DMS153 (cell line): ENCODE measurements at places on chromosomes 5 and 9.
A peak's percentile ranks its signal among the peaks of the same experiment; 100 is the strongest.

- no peak for DNase-seq
These were observed 224.9 kb downstream of the PCSK5 start for GRCh38 chr9:76115396-76115795.

DNA sequence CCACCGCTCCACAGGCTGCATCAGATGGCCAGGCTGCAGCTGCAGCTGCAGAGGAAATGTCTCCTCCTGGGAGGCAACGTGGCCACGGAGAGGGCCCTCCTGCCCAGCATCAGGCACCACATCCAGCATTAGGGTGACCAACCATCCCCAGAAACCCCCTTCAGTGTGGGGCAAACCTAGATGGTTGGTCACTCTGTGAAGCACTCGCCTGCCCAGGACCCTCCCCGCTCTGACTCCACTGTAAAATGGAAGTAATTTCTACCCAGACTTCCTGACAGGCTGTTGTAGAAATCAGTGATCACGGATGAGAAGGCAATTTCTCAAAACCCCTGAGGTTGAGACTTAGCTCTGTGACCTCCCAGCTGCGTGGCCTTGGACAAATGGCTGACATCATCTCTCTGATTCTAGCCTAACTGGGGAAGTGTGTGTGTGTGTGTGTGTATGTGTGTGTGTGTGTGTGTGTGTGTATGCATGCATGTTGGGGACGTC lies 31.6 kb downstream of the B4GALT1 start:
- no peak for DNase-seq

- no peak for DNase-seq
These were observed 73.4 kb upstream of the ATG10 start for GRCh38 chr5:81898403-81898802.

GRCh38 chr9:129183495-129184218 lies 5.6 kb upstream of the IER5L start:
- DNase-seq = no peak

DNA sequence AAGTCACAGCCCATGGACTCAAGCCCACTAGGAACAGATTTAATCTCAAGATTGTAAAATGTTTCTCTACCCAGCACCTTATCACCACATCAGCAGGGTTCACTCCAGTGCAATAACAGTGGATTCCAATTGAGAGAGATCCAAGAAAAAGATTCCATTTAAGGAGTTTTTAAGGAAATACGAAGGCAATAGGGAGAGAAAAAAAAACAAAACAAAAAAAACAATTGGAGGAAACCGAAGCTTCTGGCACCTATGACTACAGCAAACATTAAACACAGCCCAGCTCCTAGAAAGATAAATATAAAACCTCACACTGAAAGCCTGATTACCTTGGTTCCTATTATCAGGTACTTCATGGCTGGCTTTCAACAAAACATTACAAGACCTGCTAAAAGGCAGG lies 192.7 kb downstream of the DAB2IP start:
- DNase-seq = peak; percentile 70

- peak; percentile 60 for DNase-seq
These were observed 3.3 kb upstream of the MSMP start for GRCh38 chr9:35757226-35757891.

GRCh38 chr5:179313849-179314521 lies 31.3 kb downstream of the ADAMTS2 start:
- no peak for DNase-seq

DNA sequence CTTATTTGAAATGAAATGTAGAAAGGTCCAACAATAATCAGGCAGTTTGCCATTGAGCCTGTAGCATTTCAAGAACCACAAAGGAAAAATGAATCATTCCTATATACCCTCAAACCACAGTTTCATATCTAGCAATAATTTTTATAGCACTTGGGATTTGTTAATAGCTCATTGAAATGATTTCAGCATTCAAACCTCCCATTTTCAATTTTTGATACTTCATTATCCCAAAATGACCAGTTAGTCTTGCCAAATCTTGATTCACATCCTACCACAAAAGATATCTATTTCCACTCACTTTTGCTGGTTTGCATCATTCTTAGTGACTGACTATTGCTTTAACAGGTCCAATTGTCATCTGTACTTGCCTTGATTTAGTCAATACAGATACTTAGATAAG lies 790.1 kb downstream of the TLE1 start:
- no peak for DNase-seq

- DNase-seq = no peak
These were observed 1090.0 kb upstream of the ARRDC3 start for GRCh38 chr5:92472981-92473566.

GRCh38 chr5:174097486-174098185 lies 52.1 kb downstream of the NSG2 start:
- DNase-seq = no peak

DNA sequence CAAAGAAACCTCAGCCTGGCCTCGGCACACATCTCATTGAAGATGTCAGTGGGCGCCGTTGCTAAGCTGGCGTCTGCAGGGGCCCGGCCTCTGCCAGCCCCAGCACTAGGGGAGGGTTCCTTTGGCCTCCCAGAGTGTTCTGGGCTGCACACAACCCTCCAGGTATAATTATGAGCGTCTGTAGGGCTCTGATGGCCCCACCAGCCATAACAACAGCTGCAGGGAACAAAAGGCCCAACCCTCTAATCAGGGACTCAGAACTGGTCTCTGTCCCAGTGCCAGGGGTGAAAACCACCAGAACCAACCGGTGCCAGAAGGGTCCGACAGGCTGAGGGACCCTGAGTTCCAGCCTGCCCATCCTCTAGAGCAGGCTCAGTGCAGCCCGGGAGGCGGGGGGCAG lies 39.5 kb upstream of the SLC12A7 start:
- DNase-seq = no peak

GRCh38 chr9:116096046-116096445 lies 57.5 kb upstream of the PAPPA start:
- DNase-seq = no peak

DNA sequence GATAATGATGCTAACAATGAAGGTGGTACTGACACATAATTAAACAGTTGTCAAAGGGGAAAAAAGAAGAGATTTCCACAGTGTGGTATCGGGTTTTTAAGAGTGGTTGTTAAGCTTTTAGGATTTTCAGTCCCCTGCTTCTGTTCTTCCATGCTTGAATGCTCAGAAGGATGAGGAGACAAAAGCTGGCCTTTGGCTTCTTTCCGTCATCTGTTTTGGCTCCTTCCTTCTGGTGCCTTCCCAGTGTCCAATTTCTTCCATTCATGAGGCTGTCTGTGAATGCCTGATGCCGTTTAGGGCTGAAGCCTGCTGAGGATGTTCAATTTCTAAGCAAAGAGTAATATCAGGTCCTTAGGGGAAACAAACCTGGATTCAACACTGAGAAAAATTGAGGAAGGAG lies 179.6 kb upstream of the GLRA1 start:
- DNase-seq = no peak

GRCh38 chr5:154189256-154189818 lies 1.2 kb upstream of the GALNT10 start:
- no peak for DNase-seq

GRCh38 chr5:154395407-154396106 lies 50.2 kb upstream of the SAP30L start:
- DNase-seq = peak; percentile 70

GRCh38 chr5:157245476-157245875 lies 20.4 kb upstream of the CYFIP2 start:
- no peak for DNase-seq

DNA sequence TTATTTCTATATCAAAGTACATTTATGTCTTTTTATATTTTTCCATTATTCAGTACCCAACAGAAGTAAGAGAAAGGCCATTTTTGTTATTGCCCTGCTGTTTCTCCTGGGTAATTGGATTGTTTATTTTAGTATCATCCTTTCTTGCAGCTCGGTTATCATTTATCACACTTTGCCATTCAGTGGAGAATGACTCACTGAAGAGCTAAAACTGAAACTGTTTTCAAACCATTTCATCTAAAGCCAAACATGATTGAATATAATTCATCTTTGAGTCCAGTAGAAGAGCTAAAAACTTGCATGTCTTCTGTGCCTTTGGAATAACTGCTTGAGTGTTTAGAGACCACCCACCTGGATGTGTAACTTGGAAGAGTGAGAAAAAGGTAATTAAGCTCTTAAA lies 139.5 kb upstream of the PRDM9 start:
- no peak for DNase-seq

- DNase-seq = no peak
These were observed 30.1 kb downstream of the MTMR12 start for GRCh38 chr5:32282633-32283032.

GRCh38 chr5:177446200-177447065 lies at the start of gene PRR7:
PRR7 (plus strand) TSS chr5:177446814; CDS start chr5:177455068, 8,254 bp downstream.
- DNase-seq = peak; percentile 5
